Activated CD8-positive, alpha-beta T cell treated with anti-CD3 and anti-CD28 coated beads, Interleukin-2, amount 10 ng/mL, durations not matched to agents 7 days and 5 days (primary cell): ENCODE measurements at places on chromosomes 2 and 18. TPM values are rescaled to one million over a fixed set of nuclear protein-coding genes. Genes with fewer than 3 reads are reported as not detected.

DNA sequence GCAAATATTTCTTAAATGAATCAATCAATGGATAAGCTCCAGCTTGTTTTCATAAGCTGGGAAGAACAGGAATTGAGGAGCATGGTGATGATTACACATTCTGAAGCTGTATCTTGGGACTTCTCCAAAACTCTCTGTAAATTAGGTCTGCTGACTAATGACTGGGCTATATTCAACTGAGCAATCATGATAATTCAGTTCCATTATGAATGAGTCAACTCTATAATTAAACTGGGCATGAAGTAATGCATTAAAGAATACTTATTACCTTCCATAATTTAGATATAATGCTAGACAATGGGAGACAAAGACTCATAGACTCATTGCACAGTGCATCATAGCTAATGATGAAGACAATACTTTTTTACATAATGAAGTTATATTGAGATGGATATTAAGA is 207.4 kb downstream of the CBLN2 start:
- DNase-seq = no peak

Gene SPC25
- total RNA-seq = 58.3 TPM

- no peak for DNase-seq
Measured at GRCh38 chr18:50313031-50313607, 25.6 kb upstream of the CXXC1 start.

Gene RPRM
- total RNA-seq = 0.24 TPM

Gene COL5A2
- 2.7 TPM for total RNA-seq

GRCh38 chr18:26208977-26209376 is 17.3 kb upstream of the TAF4B start:
- no peak for DNase-seq

DNA sequence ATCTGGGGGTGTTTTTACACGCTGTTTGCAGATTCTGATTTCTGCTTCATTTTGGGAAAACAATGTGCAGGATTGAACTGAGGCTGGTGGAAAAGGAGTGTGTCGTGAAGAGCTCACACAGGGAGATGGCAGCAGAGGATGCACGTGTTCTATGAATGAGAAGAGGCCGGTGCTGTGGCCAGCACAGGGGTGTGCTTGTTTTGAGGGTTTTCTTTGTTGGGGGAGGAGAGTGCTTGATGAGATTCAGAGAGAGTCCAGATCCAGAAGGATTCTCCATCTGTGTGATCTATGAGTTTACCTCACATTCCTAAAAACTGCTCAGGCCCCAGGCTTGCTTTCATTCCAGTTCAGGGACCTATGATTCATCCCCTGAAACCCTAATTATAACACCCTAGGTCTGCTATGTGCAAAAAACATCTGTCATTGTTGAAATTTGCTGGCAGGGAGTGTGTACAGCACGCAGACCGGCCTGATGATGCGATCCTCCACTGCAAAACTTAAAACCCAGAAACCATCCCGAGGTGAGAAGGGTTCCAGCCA is 12.1 kb downstream of the TGFA start:
- no peak for DNase-seq

GRCh38 chr2:401019-401679 is 113.3 kb upstream of the ALKAL2 start:
- no peak for DNase-seq

GRCh38 chr2:157245846-157246764 is 11.4 kb upstream of the GALNT5 start:
- no peak for DNase-seq

DNA sequence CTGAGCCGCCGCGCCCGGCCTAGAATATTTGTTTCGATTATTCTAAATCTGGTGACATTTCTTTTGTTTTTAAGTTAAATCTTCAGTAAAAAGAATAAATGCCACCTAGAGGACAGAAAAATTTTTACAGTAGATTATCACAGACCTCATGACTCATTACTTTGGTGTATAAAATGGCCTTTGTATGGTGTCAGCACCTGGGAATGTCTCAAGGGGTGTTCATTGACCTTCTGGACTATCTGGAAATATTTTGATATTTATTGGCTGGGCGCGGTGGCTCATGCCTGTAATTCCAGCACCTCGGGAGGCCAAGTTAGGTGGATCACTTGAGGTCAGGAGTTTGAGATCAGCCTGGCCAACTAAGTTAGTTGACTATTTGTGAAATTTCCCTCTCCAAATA is 30.3 kb upstream of the SLC30A6 start:
- no peak for DNase-seq

DNA sequence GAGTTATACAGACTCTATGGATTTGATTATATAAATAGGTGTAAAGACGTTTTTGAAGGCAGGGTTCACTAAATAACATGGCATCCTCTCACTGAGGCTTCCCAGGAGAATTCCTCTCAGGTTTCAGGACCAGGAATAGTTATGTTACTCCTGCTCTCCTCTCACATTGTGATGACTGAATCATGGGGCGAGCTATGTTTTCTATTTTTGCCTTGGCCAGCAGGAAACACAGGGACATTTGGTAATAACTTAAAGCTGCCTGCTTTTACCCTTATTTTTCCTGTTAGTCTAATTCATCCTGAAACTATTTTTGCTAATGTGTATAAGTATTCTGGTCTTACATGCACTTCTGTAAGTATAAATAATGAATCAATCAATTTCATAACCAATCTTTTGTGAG is 115.3 kb upstream of the ITGB6 start:
- no peak for DNase-seq

- no peak for DNase-seq
Measured at GRCh38 chr2:216546641-216547403, 48.2 kb downstream of the RPL37A start.

Gene CHN1
- 0.50 TPM for total RNA-seq

Gene RAB27B
- 2.0 TPM for total RNA-seq

Gene MC4R
- total RNA-seq = not detected

GRCh38 chr18:26454192-26454591 is 94.2 kb downstream of the KCTD1 start:
- DNase-seq = no peak
